ENCODE measurements at places on chromosomes 12 and 14.

DNA sequence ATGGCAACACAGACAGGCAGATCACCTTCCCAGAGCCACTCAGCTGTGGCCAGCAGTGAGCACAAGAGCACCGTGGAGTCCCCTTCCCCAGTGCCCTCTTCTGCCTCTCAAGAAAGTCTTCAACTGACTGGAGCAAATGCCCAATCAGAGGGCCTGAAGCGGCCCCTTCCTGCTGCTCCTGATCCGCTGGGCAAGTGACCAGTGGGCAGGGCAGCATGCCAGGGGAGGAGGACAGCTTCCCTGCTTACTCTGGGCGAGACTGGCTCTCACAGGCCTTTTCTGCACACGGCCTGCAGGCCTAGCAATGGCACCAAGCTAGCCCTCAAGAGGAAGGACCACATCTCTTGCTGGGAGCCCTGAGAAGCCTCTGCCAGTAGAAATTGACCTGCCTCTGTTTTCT is 890 bp downstream of the KRT71 start:
- DNase-seq = no peak

DNA sequence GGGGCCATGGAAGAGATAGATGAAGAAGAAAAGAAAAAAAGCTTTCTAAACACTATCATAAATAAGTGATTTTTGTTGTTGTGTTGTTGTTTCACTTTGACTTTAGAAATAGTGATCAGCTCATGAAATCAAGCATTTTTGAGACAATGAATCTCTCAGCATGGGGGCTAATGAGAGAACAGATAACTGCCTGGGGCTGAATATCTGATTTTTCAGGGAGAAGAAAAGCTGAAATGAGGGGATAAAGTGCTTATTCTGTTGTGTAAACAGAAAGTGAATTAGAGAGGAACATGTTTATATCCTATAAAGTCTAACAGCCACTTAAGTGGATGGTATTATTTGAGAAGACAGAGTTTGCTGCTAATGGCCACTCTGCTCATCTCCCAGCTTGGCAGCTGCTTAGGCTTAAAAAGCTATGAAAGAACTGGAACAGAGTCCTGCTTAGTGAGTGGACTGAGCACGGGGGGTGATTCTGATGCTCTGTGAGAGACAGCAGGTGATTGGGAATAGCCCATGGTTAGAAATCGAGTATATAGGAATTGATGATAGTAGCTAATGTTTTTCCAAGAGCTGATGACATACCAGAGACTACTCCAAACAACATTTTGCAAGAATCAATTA is 646.1 kb upstream of the TMEM132C start:
- no peak for DNase-seq

- no peak for DNase-seq
These were observed 56.7 kb downstream of the MYRFL start for GRCh38 chr12:69881771-69882170.

DNA sequence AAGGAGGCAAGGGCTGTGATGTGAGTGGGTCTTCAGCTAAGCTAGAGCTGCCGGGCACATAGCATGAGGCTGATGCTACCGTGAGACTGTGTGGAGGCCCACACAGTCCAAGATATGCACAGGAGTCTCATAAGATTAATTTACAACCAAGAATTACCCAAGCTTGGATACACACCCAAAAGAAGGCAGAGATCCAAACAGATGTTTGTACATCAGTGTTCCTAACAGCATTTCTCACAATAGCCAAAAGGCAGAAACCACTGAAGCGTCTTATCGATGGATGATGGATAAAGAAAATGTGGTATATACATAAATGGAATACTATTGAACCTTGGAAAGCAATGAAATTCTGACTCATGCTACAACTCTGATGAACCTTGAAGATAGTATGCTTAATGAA is 40.8 kb upstream of the RIC8B start:
- no peak for DNase-seq

DNA sequence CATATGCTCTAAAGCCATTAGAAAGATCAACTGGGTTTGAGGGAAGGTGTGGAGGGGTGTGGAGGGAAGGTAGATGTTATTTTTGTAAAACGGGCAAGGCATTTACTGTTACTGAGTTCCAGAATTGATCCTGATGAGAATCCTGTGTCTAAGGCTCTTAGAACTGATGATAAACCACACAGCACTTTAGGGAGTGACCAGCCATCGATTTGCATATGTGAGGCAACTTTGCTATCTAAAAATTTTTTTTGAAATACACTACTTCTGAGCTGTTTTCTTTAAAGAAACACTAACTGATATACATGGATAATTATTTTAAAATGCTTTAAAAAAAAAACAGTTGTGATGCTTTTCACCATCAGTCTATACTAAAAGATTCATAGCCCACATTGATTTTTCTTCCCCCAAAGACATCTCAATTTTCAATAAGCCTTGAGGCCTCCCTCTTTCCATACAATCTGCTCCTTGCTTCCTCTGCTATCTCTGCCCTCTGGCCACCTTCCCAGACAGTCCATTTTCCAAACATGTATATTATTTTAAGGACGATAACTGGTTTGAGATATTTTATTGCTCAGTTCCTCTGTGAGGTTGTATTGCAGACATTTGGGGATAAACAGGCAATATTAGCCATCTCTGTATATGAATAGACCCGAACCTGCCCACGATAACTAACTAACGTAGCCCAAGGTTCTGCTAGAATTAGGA is 265.9 kb downstream of the EFCAB11 start:
- no peak for DNase-seq

DNA sequence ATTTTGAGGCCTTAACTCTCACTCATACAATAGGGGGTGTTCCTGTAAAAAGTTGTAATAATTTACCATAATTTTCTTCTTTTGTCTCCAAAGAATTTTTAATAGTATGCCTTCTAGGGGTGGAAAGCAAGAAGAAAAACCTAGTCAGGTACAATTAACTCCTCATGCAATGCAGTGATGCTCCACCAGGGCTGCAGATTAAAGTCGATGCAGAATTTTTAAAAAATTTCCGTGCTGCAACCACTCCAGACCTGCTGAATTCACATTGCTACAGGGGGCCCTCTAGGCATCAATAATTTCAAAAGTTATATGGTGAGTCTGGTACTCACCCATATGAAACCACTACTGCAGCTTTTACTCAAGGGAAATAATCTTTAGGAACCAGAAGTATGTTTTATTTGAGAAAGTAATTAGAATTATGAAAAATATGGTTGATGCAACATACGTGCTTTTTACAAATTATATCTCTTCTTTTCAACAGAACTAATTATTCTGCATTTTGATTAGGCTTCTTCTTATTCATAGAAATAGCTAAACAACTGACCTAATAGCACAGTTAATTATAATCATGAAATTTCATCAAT is 353.2 kb downstream of the BCAT1 start:
- DNase-seq = no peak

DNA sequence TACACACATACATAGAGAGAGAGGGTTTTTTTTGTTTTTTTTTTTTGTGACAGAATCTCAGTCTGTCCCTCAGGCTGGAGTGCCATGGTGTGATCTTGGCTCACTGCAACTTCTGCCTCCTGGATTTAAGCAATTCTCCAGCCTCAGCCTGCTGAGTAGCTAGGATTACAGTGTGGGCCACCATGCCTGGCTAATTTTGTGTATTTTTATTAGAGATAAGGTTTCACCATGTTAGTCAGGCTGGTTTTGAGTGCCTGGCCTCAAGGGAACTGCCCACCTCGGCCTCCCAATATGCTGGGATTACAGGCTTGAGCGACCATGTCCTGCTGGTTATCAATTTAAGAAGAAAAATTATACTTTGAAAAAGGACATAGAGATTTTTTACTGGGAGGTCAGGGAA is 710.6 kb downstream of the SLC6A15 start:
- no peak for DNase-seq

- DNase-seq = no peak
These were observed 140.0 kb upstream of the LHX5 start for GRCh38 chr12:113611652-113612051.

DNA sequence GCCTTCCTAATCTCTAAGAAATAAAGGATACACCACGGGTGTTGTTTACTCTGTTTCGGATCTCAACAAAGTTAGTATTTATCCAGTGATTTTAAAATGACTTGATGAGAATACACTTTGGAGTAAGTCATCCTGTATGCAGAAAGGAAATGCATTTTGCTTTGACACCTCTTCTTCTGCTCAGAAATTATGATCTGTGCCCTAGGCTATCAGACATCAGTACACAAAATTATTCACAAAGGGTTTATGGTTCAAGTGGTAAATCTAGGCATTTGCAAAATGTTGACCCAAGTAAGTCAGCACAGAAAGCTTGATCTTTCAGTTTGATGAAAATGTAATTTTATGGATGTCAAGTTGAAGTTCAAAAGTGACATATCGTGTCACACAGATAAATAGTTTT is 248.5 kb downstream of the ATP23 start:
- no peak for DNase-seq

- DNase-seq = no peak
These were observed 419.7 kb upstream of the PRICKLE1 start for GRCh38 chr12:43008953-43009845.

- DNase-seq = no peak
These were observed 756.6 kb downstream of the NOVA1 start for GRCh38 chr14:25841226-25841625.

DNA sequence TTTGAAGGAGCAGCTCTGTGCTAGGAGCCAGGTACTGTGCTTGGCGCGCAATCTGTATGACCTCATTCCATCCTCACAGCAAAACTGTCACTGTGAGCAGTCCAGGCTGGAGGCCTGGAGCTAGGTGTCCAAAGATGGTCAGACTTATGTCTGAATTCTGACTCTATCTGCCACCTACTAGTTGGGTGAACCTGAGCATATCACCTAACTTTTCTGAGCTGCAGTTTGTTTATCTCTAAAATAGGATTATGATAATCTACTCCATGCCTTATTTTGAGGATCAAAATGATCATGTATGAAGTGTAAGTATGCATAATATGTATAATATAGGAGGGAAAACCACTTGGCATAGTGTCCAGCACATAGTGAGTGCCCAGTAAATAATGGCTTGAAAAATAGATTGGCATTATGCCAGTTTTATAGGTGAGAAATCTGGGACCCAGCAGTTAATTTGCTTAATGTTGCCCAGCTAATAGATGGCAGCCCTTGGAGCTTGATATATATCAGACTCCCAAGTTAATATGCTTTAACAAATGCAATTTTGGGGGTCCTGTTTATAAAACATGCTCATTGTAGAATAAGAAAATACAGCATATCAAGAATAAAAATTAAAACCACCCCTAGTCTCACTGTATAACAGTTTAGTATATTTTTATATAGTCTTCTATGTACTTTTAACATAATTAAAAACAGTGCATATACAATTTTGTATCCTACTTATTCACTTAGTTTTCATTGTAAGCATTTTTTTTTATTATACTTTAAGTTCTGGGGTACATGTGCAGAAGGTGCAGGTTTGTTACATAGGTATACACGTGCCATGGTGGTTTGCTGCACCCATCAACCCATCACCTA is 4.5 kb upstream of the JPH4 start:
- no peak for DNase-seq

GRCh38 chr12:43206396-43206795 is 345.6 kb downstream of the ADAMTS20 start:
- DNase-seq = no peak

DNA sequence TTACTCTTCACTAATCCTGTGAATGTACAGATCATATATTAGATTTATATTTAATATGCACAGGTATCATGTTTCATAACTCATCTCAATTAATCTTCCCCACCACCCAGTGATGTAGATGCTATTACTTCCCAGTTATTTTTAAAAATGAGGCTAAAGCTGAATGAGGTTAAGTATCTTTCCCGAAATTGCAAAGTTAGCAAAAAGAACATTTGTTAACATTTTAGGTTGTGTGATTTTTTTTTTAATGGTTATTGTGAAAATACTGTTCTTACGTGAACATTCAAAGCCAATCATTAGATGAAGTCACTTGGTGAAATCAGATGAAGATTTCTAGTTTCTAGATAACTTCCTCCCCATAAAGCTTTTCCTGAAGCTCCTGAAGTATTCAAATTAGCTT is 186.9 kb upstream of the PLEKHA5 start:
- no peak for DNase-seq

DNA sequence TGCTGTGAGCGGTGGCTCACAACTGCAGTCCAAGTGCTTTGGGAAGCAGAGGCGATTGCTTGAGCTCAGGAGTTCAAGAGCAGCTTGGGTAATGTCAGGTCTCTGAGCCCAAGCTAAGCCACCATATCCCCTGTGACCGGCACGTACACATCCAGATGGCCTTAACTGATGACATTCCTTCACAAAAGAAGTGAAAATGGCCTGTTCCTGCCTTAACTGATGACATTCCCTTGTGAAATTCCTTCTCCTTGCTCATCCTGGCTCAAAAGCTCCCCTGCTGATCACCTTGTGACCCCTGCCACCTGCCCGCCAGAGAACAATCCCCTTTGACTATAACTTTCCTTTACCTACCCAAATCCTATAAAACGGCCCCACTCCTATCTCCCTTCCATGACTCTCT is 48.6 kb downstream of the SLC25A47 start:
- DNase-seq = no peak

DNA sequence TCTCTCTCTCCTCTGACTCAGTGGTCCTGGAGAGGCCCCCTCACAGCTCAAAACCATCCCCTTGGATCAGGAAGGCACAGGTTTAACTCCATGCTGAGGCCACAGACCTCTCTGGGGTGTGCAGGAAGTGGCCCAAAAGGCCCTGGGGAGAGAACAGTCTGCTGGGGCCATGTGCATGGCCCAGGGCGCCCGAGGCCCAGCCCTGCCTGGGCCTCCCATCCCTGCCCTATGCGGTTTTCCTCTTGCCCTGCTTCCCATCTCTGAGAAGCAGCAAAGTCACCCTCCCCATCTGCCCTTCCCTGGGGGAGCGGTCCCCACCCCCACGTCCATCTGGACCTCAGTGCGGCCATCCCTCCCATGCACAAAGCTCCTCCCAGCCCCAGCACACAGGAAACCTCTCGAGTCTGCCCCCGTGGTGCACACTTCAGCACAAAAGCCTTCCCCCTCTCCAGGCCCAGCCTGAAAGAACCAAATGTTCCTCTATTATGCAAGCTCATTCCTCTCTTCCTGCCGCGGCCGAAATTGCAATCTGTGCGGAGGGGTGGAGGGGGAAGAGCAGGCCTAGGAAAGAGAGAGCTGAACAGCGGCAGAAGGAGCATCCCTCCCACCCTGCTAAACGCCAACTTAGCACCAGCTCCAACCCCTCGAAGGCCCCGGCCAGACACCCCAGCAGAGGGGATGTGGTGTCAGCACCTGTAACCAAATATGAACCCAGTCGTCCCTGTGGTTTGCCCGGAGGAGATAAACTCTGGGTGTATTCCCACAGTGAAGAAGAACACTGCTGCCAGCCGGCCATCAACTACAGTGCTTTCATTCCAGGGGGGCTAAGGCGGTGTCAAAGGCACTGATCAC is 108.5 kb downstream of the SCARB1 start:
- peak; percentile 84 for DNase-seq

DNA sequence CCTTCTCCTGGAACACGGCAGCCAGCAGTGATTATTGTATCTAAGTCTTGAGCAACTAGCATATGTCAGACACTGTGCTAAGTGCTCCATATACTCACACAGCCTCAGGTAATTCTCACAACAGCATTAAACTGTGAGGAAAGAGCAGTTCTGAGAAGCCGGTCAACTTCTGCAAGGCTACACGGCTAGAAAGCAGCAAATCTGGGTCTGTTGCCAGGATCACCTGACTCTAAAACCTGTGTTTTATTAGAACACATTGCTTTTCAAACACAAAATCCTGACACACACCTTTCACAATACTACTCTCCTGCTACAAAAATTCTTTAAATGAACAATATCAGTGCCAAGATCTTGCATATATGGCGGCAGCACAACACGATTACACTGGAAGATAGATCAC is 49.8 kb upstream of the CRACR2A start:
- no peak for DNase-seq

- DNase-seq = peak; percentile 74
These were observed 16.1 kb downstream of the PIGH start for GRCh38 chr14:67583711-67584644.
